ENCODE measurements at places on chromosomes 3 and 15.

DNA sequence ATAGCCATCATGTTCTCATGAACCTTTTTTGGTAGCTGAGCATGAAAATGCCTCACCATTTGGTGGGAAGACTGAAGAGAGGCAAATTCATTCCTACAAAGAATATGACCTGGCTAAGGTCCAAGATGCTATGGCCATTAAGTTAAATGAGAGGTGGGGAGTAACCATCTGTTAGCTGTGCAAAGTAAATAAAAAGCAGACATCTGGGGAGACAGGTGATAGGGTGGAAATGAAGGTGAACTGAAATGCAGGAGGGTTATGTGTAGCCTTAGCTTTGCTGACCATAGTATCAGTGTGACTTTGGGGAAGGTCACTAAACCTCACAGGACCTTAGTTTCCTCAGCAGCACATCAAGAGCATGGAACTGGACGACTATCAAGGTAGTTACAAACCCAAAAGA is 111.0 kb upstream of the STRIT1 start:
- no peak for DNase-seq

DNA sequence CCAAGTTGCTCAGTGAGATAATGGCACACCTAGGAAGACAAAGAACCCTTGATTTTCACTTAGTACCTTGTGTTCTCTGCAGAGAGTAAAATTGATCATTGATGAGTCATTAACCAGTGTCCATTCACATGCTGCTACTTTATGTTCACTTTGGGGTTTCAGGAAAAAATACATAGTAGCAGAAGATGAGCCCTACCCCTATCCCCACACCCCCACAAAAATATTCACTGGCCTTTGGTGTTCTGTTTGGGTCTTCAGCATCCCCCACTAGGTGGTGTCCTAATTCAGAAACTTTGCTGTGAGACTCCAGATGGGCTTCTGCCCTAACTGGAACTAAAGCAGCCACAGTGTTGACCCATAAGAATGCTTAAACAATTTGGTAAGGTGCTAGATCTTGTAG is 178.8 kb downstream of the KLHL25 start:
- DNase-seq: no peak

GRCh38 chr3:111968319-111969054 is 10.3 kb upstream of the ABHD10 start:
- no peak for DNase-seq

DNA sequence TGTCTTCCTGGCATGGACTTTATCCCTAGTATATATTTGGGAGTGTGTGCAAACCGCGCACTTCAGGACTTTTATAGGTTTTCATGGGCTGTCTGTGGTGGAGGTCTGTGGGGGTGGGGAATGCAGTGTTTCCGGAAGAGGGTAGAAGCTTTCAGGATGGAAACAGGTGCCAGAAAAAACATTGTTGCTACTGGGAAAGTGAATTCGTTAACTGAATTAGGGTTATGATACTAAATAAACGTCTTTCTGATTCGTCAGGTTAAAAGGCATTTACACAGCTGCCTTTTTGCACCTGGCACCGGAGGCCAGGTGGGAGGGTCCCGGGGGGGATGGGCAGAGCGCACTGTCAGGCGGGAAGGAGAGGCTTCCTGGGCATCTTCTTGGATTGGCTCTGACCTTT is 62.1 kb downstream of the SLCO3A1 start:
- DNase-seq: no peak

DNA sequence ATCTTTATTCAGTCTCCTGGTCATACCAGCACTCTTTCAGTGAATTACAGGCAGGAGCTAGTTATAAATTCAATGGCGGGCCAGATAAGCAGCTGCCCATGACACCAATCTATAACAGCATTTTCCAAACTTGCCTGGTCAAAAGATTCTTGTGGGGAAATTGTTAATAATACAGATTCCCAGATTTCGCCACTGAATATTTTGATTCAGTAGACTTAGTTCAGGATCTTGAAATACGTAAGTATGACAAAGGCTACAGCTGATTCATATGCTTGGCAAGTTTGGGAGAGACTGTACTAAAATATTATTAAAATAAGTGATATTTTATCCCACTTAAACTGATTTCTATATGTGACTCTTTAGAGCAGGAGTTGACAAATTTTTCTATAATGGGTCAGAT is 119.3 kb downstream of the TMCO5A start:
- no peak for DNase-seq

DNA sequence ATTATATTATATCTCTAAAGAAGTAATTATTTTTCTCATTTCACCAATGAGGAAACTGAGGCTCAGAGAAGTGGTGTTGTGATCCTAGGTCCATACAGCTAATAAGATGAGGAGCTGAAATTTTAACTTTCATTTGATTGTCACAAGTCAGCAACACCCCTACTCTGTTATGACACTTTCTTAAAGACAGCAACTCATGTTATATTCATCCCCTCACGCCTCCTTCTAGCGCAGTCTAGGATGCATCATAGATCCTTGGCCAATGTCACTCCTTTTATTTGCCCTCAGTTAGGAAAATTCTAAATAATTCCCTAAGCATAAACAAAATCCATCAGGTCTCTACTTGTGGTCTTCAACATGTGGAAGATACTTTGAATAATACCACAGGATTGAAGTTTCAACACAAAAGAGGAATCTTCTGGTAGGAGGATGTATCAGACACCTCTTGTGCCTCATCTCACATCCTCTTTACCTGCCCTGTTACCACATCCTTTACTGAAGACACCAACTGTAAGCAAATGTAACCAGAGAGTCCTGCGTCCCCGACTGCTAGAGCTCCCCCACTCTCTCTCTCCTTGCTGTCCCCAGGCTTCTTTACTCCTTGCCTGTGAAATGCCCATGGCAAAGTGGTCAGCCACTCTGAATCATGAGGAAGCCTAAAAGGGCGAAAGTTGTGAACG is 53.7 kb downstream of the TRIM42 start:
- no peak for DNase-seq

Data from left hindlimb (tissue), 1 donor.